ENCODE measurements at places on chromosomes 7 and 10. TPM values are rescaled to one million over a fixed set of nuclear protein-coding genes. Genes with fewer than 3 reads are reported as not detected.

Gene CACNB2
- 0.13 TPM for total RNA-seq

Gene LZTS2
- total RNA-seq = 22.3 TPM

GRCh38 chr7:76231583-76231982 lies 29.9 kb downstream of the SRRM3 start:
- peaks cover 24% of the 10 kb centered on the region for H3K27me3 ChIP-seq
- DNase-seq = no peak
- no peaks in the 10 kb centered on the region for H3K4me1 ChIP-seq
- H3K4me3 ChIP-seq = no peak overlapping the region
- no peak overlapping the region for H3K27ac ChIP-seq

GRCh38 chr10:71701496-71702132 lies 18.0 kb downstream of the C10orf105 start:
- H3K4me1 ChIP-seq = peaks cover 29% of the 10 kb centered on the region
- no peaks in the 10 kb centered on the region for H3K27me3 ChIP-seq
- H3K36me3 ChIP-seq = no peaks in the 10 kb centered on the region

- H3K4me3 ChIP-seq = peak overlapping the region; percentile 88
- H3K36me3 ChIP-seq = peaks cover 2% of the 10 kb centered on the region
These were observed 865 bp downstream of the ZNF438 start for GRCh38 chr10:31030800-31031199.

- no peak overlapping the region for H3K27ac ChIP-seq
- peak overlapping the region; percentile 85 for H3K4me3 ChIP-seq
- peak; percentile 44 for DNase-seq
- peaks cover 14% of the 10 kb centered on the region for H3K4me1 ChIP-seq
These were observed 21.0 kb upstream of the HPS1 start for GRCh38 chr10:98467506-98468318.

- H3K4me1 ChIP-seq = no peaks in the 10 kb centered on the region
- H3K36me3 ChIP-seq = no peaks in the 10 kb centered on the region
- H3K27me3 ChIP-seq = peaks cover 2% of the 10 kb centered on the region
- DNase-seq = no peak
These were observed 58.3 kb downstream of the MKX start for GRCh38 chr10:27687326-27687725.

DNA sequence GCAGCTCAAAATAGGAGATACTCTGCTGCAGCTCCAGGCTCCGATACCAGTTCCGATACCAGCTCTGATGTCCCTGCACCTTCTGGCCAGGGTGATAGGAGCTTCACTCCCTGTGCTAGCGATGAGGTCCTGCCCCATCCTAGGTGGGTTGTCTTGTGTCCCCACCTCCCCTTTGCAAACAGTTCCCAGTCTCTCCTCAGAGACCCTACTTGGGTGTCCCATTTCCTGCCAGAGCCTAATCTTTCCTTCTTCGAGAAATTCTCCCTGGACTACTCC lies 62.7 kb upstream of the NANOS1 start:
- H3K27ac ChIP-seq = no peak overlapping the region
- no peak for DNase-seq
- no peak overlapping the region for H3K4me3 ChIP-seq
